NCI-H2029 (cell line): ENCODE measurements at places on chromosomes 13 and 19.
A peak's percentile ranks its signal among the peaks of the same experiment; 100 is the strongest.

DNA sequence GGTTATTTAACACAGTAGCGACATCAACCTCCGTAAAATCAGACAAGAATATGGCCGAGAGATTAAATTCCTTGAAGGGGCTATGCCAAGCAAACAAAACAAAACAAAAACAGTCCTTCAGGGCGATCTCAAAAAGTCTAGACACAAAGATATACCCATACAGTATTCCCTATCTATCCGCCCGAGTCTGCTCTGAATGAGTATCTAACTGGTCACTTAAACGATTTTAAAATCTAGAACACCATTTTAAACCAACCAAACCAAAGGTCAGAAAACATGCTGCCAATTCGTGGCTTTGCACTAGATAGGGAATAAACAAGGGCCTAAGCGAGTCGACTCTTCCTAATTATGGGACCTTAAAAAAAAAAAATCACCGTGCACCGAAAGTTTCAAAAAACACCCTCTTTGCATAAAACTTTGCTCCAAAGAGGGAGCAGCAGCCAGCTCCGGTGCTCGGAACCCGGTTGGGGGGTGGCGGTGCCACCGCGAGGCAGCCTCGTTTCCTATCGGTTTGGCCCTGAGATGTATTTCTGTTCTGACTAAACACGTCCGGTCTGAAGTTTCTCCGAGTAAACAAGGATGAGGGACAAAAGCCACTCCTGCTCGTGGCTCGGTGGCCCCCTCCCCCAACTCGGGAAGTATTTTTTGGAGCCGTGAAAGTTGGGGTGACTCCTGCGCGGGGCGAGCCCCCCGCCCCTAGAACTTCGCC, 1.8 kb downstream of the HMGB1 start:
- no peak for DNase-seq

GRCh38 chr13:79648191-79648590, 167.2 kb downstream of the NDFIP2 start:
- no peak for DNase-seq

DNA sequence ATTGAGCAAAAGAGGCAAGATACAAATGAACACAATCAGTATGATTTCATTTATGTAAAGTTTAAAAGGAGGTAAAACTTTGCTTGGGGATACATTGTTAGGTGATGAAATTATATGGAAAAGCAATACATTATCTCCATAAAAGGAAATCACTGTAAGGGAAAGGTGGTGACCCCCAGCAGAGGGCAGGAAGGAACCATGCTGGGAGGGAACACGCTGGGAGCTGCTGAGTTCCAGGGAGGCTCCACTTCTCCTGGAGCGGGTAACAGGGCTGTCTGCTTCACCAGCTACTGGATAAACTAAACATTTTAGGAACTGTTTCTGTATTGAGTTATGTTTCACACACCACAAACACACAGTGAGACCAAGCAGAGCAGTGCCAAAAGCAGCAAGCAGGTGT, 91.2 kb downstream of the KATNAL1 start:
- no peak for DNase-seq

DNA sequence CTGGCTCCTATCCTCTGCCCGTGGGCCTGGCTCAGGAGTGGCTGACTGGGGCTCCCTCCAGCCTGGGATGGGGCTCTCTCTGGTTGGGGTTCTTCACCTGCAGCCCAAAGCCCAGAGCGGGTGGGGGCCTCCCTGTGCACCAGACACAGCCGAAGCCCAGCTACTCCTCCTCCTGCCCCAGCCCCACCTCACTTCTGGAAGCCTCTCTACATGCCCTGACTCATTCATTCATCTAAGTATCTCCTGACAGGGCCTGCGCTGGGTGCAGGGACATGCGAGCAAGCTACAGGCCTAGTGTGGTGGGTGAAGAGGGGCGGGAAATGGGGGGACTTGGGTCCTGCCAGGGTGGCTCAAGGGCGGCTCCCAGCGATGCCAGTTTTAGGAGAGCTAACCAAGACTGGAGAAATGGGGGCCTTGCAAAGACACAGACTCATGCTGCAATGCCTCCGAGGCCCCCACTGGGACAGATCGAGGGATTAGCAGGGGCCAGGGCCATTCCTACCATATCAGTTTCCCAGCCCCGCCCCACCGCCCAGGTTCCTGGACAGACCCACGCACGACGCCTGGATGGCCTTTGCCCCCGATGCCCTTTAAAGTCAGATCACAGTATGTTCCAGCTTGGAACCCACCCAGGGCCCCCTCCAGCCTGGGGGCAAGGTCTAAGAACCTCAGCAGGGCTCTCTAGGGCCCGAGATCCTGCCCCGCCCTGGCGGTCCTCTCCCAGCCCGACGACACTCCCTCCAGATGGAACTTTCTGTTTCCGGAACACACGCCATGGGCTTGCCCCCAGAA, 12.6 kb downstream of the LSM4 start:
- DNase-seq = no peak

- peak; percentile 91 for DNase-seq
Measured at GRCh38 chr19:35247526-35248309, 1.1 kb upstream of the LSR start.

DNA sequence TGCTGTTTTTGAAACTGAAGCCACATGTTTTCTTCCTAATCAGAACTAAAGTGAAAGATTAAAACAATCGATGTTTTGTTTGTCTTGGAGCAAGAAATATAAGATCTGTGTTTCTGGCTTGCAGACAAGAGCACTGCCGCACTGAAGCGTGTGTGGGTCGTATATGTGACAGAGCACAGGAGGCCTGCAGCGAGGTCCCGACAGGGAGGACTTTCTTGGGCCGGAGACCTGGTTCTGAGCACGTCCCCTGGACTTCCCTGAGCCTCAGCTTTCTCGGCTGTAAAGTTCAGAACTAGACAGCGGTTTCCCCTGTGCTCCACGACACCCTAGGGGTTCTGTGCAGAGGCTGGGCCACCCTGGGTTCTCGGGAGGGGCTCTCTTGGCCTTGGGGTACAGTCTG, 60.5 kb downstream of the GADD45B start:
- no peak for DNase-seq

GRCh38 chr19:20247016-20247683, 80.1 kb downstream of the ZNF486 start:
- no peak for DNase-seq

DNA sequence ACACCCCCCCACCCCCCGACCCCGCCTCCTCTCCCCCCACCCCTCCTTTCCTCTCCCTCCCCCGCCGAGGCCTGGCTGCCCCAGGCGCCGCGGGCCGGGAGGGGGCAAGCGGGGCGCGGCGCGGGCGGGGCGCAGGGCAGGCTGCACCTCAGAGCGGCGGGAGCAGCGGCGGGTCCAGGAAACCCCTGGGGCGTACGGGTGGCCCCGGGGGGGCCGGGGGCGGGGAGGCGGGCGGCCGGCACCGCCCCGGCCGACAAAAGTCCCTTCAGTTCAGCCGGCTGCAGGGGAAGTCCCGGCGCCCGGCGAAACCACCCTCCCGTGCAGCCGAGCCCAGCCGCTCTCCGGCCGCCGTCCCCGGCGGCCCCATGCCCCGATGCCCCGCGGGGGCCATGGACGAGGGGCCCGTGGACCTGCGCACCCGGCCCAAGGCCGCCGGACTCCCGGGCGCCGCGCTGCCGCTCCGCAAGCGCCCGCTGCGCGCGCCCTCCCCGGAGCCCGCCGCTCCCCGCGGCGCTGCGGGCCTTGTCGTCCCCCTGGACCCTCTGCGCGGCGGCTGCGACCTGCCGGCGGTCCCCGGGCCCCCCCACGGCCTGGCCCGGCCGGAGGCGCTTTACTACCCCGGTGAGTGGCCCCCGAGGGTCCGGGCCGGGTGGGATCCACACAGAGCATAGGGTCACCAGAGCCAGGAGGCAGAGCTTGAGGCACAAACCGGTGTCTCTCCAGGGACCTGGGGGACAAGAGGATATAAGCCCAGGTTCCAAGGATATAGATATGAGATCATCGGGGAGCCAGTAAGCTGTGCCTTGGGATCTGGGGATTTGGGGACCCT, at the start of gene BCL3:
Gene BCL3, plus strand, starts transcription at position 283 of the 829 bp plus-strand sequence. Its CDS starts 83 bp downstream, at position 366.
- DNase-seq = no peak

- DNase-seq = no peak
Measured at GRCh38 chr19:3115916-3116602, 19.8 kb upstream of the GNA15 start.

DNA sequence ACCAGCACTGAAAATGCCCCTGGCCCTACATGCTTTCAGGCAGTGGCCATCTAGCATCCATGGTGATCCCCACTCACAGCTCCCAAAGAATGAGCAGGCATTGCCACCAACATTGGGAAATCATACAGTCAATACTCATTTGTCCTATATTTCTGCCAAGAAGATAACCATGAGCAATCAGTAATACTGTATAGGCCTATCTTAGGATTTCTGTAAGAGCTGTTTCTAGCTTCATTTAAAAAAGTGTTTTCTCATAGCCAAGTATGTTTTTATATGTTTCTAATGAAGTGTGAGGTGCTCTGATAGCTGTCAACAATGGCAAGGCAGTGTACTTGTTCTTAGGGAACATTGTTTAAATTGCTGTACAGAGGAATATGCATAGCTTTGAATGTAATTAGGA, 428.7 kb downstream of the FGF9 start:
- no peak for DNase-seq

GRCh38 chr13:92952161-92952560, 274.4 kb upstream of the GPC6 start:
- DNase-seq = no peak

DNA sequence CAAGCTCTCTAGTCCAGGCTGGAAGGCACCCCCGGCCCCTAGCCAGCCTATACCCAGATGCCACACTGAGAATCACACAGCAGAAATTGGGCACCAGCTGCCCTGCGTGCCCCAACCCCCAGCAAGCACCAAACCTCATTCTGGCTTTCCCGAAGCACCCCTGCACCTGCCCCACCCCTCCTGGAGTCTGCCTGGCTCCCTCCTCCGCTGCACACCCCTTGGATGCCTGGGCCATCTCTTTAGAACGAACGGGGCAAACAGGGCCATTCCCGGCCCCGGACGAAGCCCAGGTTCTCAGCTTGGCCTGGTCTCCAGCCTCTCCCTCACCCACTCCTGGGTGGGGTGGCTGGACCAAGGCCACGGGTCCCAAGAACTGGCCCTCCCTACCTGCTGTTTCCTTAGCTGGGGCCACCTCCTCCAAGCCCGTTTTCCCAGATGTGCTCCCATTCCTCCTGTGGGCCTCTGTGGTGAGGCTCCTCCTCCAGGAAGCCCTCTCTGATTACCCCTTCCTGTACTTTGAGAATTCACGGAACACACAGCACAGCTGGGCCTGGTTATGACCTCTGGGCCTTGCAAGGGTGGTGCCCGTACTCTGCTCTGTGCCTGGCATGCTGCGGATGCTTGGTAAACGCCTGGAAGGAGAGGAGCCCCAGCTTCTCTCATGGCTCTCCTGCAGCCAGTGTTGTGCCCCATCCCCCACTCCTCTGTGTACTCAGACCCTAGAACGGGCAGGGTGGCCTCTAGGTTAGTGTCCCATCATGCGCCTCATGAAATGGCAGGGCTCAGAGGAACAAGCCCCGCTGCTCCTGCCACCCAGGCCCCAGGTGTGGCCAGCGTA, 21.4 kb downstream of the CEBPG start:
- DNase-seq = no peak

GRCh38 chr19:35665604-35666003, 713 bp upstream of the UPK1A start:
- no peak for DNase-seq

DNA sequence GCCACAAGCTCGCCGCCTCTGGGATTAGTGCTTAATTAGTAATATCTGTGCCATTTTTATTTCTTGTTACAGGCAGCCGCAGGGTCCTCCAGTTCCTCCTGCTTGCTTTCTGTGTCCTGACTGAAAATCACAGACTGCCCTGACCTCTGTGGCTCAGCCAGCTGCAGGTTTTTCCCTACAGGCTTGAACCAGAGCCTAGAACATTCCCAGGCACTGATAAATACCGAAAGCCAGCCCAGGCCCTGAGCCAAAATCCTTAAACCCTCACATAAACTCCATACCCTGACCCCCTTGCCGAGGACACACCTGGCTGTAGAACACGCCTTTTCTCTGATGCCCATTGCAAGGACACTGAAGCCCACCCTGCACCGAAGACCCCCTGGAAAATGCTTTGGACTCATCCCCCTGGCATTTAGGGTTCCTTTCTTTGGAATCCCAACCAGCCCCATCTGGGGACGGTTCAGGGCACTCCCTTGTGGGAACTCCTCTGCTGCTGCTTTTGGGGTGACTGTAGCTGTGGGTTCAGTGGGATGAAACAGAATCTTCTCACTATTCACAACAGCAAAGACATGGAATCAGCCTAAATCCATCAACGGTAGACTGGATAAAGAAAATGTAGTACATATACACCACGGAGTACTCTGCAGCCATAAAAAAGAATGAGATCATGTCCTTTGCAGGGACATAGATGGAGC, 15.5 kb downstream of the DPP9 start:
- no peak for DNase-seq

- peak; percentile 21 for DNase-seq
Measured at GRCh38 chr13:33677215-33677614, 140.7 kb upstream of the RFC3 start.

GRCh38 chr19:50703915-50704796, 15.4 kb downstream of the SHANK1 start:
- DNase-seq = no peak

GRCh38 chr13:38657191-38657590, 29.7 kb upstream of the FREM2 start:
- no peak for DNase-seq

DNA sequence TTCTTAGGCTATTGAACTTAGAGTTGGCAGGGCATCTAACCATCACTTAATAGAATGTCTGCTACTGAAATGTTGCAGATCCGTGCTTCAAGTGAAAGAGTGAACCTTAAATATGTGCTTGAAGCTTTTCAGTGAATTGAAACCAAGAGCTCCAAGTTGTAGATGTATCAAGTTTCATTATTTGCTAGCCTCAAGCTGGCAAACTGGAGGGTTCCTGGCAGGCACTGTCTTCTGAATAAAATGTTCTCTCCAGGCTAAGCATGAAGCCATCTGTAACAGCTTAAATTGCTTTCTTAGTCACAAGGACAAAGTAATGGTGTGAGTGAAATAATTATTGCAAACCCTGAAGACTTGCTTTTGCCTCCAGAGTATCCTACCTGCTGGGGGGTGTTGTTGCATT, 415.0 kb upstream of the SPRY2 start:
- no peak for DNase-seq

DNA sequence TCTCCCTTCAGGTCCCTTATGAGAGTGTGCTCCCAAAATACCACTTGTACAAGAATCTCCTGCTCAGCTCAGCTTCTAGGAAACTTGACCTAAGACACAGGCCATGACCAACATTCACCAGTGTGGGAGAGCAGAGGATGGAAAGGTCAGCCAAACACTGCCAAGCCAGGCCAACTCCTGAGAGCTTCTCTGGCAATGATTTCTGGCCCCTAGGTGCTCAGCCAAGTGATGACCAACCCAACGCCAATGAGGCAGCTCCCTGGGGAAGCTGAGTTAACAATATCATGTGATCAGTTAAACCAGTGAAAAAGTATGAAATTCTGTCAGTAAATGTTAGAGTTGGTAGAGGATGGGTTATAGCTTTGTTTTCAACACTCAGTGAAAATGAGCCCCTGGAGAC, 49.1 kb upstream of the FLT1 start:
- DNase-seq = no peak

GRCh38 chr13:40114305-40114896, 458.9 kb downstream of the COG6 start:
- no peak for DNase-seq
